Hematopoietic multipotent progenitor cell treated with erythropoietin and hydrocortisone succinate and interleukin-3 and kit ligand, for 4 days (in vitro differentiated cells): ENCODE measurements at places on chromosomes 11 and 22.

DNA sequence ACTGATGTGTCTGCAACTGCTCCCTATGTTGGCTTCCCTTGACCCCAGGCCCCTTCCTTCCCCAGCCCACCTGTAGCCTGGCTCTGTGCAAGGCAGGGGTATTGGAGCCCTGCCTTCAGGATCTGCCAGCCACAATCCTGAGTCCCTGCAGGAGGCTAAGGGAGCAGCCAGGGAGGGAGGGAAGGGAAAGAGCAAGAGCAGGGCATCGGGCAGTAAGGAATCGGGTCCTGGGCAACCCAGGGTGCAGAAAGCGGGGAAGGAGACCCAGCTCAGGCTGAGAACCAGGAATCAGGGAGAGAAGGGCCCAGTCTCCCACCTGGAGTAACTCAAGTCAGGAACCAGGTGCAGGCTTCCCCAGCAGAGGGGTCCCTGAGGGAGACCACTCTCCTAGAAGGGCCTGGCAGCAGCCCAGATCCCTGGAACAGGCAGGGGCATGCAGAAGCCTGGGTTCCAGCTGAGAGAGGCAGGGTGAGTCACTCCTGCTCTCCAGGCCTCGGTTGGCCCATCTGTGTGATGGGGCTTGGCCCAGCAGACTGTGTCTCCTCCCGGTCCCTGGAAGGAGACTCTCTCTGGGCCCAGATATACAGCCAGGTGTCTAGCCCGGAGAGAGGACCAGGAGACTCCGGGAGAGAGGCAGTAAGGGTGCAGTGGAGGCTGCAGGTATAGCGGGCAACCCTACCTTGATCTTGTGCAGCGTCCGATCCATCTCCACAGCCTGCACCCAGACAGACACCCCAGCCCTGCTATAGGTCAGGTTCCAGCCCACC lies 13.4 kb downstream of the STARD10 start:
- DNase-seq = no peak

DNA sequence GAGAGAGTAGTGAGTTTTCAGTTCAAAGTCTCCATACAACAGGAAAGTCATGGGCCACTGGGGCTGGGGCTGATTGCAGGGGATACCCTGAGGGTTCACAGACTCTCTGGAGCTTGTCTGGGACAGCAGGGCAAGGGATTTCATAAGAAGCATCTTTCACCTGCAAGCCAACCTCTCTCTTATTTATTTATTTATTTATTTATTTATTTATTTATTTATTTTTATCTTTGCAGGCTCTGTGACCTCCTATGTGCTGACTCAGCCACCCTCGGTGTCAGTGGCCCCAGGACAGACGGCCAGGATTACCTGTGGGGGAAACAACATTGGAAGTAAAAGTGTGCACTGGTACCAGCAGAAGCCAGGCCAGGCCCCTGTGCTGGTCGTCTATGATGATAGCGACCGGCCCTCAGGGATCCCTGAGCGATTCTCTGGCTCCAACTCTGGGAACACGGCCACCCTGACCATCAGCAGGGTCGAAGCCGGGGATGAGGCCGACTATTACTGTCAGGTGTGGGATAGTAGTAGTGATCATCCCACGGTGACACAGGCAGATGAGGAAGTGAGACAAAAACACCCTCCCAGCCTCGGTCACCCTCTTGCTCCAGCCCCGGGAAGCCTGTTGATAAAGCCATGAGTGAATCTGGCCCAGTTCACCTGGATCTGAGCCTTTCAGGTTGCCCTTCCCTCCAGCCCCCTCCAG lies 68.4 kb downstream of the GGTLC2 start:
- DNase-seq = no peak

DNA sequence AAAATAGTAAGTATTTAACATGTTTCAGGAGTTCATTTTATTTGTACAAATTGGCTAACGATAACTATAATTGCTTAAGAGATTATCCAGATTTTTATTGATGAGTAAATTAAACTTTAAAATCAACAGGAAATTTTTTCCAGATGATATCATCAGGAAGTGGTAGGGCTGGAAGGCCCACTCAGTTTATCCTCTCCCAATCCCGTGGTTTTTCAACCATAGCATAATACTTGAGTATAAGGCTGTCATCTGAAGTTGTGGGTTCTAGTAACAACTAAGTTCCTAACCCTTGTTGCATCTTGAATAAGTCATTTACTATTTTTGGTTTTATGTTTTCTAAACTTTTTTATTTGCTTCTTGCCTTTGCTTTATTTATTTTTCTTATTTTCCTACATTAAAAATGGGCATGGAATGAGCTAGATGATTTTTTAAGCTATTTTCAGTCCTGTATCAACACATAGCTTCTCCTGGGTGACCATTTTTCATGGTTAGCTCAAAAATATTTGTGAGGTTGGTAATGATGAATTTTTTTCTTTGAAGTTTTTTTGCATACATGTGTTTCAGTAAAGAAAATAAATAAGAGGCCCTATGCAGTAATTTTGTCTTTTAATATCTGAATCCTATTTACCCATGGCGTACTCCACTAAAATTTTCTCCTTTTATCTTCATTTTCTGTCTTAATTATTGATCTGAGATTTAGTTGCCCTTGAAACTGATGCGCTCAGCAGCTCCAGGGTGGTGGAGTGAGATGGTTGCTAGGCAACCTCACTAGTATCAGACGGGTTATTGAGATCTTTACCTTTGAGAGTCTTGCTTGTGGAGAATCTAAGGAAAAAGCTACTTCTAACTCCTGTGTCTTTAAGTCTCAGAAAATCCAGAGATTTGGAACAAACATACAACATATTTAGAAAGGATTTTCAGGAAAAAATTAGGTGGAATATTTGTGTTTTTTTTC lies 452.0 kb upstream of the CCDC179 start:
- DNase-seq = no peak

- no peak for DNase-seq
These were observed 9.4 kb upstream of the NPTXR start for GRCh38 chr22:38853196-38853651.

DNA sequence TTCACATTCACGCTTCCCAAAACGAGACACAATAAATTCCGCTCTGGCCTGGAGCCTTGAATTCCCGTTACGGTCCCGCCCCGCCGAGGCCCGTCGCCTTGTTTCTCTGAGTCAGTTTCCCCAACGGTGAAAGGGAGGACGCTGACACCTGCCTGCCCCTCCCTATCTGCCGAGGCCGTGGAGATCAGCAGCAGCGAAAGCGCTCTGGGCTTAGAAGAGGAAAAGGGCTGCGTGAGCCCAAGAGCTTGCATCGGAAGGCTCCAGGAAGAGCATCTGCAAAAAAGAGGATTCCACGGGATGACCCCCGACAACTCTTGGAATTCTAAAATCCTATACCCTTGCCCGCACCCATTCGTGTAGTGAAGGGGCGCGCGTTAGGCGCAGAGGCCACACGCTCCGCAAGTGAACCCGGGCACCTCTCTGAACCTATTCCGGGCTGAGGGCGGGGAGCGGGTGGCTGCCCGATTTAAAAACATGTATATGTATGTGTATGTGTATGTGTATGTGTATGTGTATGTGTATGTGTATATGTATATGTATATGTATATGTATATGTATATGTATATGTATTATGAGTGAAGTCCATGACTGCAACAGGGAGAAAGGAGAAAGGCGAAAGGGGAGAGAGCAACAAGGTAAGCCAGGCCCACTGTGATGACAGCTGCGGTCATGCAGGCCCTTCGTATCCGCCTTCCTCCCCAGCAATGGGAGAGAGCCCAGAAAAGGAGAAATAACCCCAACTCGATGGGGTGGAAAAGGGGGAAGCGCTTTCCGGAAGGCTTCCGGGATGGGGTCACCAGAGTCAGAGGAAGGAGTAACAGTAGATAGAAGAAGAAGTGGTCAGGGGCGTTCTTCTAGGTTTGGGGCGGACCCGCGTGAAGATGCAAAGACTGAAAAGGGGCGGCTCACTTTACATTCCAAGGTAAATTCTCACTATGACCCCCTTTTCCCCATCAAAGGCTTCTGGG lies 948 bp upstream of the MRTFA start:
- peak; percentile 66 for DNase-seq

GRCh38 chr11:43685440-43685839 lies 4.9 kb downstream of the HSD17B12 start:
- peak; percentile 61 for DNase-seq

DNA sequence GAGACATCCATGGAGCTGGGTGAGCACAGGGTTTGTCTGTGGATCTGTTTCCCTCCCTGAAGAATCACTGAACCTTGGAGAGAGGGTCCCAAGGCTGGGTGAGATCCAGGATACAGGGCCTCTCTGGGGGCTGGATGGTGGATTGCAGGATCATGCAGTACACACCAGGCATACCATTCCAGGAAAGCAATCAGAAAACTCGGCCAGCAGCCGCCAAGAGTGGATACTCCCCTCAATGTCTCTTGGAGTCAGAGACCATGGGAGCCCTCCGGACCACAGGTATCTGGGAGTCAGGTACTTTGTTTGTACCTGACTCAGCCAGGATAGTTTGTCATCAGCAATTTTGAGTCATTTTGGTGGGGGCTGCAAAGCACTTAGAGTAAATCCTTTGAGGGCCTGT lies 14.6 kb upstream of the SYT13 start:
- no peak for DNase-seq

DNA sequence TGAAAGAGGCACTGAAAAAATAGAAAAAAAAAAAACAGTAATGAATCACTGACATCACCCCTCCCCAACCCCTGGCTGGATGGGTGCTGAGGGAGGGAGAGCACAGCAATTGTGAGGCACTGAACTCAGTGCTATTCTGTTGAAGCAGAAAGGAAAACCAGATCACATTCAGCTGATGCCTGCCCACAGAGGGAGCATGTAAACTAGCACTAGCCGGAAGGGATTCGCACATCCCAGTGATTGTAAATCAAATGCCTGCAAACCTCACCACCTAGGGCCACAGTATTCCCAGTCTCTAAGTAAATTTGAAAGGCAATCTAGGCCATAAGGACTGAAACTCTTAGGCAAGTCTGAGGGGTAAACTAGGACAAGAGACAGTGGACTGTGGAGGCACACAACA lies 772.0 kb upstream of the CCDC179 start:
- DNase-seq = no peak

- no peak for DNase-seq
These were observed 36.2 kb upstream of the TTC36 start for GRCh38 chr11:118491041-118491440.

GRCh38 chr22:21766691-21767462 lies 31.3 kb upstream of the YPEL1 start:
- DNase-seq = peak; percentile 31

DNA sequence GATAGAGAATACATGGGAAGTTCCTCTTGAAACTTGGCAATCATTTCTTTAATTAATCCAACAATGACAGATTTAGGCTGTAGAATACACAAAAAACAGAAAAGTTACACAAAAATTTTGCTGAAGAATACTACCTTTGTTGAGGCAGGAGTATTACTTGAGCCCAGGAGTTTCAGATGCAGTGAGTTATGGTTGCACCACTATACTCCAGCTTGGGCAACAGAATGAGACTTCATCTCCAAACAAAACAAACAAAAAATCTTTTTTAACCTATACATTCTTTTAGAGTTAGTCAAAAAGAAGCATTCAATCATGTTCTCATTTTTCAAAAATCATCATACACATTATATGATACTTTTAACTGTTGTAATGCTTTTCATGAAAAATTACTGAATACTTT lies 22.1 kb downstream of the UEVLD start:
- DNase-seq = no peak

DNA sequence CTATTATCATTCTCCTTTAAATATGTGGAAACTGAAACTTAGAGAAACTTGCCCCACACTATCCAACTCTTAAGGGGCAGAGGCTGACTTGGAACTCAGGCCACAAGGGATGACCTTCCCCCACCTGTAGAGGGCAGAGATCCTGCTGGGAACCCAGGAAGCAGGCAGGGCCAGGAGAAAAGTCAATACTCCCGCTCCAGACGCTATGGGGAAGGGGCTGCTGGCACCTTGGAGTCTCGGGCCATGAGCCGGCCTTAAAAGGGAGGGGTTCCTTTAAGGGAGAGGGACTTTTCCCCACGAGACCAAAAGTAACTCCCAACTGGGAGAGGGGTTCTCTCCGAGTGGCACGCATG lies 620 bp upstream of the ANO5 start:
- peak; percentile 30 for DNase-seq

DNA sequence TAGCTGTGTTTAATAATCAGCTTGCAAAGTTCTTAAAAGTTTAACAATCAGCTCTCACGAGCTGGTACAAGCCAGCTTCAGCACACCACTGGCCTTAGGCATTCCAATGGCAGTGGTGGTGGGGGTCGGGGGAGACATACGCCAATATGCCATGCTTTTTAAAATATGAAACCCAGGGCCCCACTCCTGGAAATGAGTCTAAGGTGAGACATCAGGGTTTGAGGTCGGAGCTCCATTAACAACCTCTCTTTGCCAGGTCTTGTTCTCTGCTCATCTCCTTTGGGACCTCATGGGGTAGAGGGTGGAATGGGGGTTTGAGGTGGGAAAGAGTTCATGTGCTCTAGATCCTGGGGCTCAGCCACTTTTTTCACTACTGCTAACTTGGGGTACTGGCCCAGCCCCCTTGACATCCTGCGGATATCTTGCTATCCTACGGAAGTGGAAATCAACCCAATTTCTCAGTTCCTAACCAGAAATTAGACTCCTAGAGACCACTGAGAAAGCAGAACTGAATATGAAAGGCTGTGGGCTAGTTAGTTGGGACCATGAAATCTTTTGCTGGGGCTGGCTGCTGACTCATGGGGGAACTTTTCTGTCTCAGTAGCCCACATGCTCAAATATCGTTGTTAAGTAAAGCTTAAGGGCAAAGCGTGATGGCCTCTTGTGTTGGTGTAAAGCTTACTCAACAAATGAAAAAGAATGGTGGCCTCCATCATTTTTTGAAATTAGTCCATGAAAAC lies 90.1 kb downstream of the PDHX start:
- DNase-seq = peak; percentile 55

GRCh38 chr22:44954149-44954548 lies 55.7 kb downstream of the PHF21B start:
- DNase-seq = no peak

DNA sequence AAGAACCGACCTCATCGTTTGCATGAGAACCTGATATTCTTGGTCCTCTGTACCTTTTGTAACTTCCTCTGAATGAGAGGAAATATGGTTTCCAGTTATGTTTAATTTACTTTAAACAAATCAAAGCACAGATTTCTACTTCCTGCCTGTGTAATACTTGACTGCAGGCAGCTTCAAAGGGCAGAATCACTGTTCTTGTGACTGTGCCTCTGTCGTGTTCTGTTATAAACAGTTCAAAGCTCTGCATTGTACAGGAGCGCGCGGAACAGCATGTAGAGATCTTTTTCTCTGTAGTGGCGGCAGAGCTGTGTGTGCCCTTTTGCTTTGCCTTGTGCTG lies 73.2 kb upstream of the CLDN5 start:
- DNase-seq = no peak

- no peak for DNase-seq
These were observed 447.3 kb downstream of the NTM start for GRCh38 chr11:131817687-131818188.

DNA sequence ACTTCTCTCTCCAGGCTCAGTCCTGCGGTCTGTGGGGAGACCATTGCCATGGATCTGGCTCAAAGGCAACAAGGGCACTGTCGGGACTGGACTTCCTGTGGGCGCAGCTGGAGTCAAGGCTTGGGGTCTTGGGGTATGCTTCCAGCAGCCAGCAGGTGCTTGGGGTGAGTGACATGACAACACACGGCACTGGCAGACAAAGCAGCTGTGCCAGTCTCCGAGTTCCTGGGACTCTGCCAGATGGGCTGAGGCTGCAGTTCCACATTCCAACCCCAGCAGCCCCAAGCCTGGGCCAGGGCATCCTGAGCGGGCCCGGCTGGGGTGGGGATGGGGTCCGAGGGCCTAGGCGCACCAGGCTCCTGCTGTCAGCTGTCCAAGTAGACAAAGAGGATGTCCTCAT lies 12.3 kb downstream of the GUCD1 start:
- DNase-seq = peak; percentile 54

- DNase-seq = no peak
These were observed 1.2 kb downstream of the LRRC56 start for GRCh38 chr11:538431-539051.

GRCh38 chr22:32542677-32543357 lies 68.2 kb downstream of the FBXO7 start:
- DNase-seq = no peak
